Muscle of leg (tissue), 16 donors: ENCODE measurements at places on chromosomes 11 and 22. TPM values are rescaled to one million over a fixed set of nuclear protein-coding genes. Genes with fewer than 3 reads are reported as not detected.
A peak's percentile ranks its signal among the peaks of the same experiment; 100 is the strongest.

GRCh38 chr11:24683583-24683982, 186.7 kb downstream of the LUZP2 start:
- no peak for DNase-seq
- no peak overlapping the region for H3K4me3 ChIP-seq
- no peaks in the 10 kb centered on the region for H3K4me1 ChIP-seq
- no peak overlapping the region for H3K27ac ChIP-seq
- no peaks in the 10 kb centered on the region for H3K27me3 ChIP-seq
- H3K36me3 ChIP-seq, result no peaks in the 10 kb centered on the region

- no peaks in the 10 kb centered on the region for H3K4me1 ChIP-seq
- no peak overlapping the region for H3K27ac ChIP-seq
- no peaks in the 10 kb centered on the region for H3K27me3 ChIP-seq
- no peaks in the 10 kb centered on the region for H3K36me3 ChIP-seq
- DNase-seq, result no peak
- H3K4me3 ChIP-seq, result no peak overlapping the region
Measured at GRCh38 chr22:48335442-48336139, 1492.1 kb downstream of the BRD1 start.

KRTAP5-10 gene
- total RNA-seq, result not detected

BIK gene
- total RNA-seq, result 0.18 TPM

SLC22A12 gene
- not detected for total RNA-seq

DNA sequence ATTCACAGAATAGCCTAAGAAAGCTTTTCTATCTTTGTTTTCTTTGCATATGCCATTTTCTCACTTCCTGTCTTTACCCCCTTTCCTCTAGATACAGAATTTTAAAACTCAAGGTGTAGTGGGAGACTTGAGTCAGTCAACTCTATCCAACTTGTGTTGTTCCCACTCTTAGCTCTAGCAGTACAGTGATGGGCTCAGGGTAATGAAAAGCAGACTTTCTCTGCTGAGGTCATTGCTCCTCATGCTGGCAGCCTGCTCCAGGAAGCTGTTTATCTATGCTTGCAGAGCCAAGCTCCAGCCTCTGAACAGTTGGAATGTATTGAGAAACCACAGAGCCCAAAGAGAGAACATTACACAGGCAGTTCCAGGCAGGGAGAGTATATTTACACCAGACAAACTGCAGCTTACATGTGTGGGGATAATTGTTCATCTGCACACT, 68.1 kb downstream of the CSTPP1 start:
- no peaks in the 10 kb centered on the region for H3K27me3 ChIP-seq
- H3K36me3 ChIP-seq, result no peaks in the 10 kb centered on the region
- no peak overlapping the region for H3K4me3 ChIP-seq
- peaks cover 9% of the 10 kb centered on the region for H3K4me1 ChIP-seq
- peak overlapping the region; percentile 32 for H3K27ac ChIP-seq
